Coronary artery (tissue), 2 donors: ENCODE measurements at places on chromosomes 3 and 15.

DNA sequence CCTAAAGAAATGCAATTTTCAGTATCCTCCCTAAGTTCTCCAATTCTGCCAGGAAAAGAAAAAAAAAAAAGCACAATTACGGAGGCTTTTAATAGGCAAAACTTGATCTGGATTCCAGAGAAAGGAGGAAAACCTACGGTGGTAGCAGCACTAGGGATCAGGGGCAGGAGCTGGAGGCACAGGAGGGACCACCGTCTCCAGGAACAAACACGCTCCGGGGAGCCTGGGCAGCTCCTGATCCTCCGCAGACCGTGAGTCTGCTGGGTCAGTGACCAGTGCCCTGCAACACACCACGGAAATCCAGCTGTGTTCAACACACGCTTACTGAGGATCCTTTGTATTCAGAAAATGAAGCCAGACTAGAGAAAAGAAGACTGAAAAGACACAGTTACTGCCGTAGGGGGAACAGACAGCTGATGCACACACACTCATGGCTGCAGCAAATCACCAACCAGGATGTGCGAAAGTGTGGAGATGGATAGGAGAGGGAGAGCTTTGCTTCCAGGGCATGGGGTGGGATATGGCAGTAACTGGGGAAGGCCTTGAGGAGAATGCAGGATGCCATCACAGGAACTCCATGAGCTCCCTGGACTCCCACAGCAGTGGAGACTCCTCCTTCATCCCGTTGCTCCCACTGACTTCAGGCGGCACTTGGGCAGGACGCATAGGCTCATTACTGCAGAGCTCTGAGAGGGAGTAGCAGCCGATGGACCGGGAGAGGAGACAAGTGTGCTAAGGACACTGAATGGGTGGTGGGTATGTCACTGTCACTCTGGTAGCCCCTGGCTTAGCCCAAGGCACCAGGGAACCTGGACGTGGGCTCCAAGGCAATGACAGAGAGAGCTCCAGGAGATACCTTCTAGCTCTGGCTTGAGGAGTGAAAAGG is 167.0 kb downstream of the ATP10A start:
- no peak for DNase-seq

DNA sequence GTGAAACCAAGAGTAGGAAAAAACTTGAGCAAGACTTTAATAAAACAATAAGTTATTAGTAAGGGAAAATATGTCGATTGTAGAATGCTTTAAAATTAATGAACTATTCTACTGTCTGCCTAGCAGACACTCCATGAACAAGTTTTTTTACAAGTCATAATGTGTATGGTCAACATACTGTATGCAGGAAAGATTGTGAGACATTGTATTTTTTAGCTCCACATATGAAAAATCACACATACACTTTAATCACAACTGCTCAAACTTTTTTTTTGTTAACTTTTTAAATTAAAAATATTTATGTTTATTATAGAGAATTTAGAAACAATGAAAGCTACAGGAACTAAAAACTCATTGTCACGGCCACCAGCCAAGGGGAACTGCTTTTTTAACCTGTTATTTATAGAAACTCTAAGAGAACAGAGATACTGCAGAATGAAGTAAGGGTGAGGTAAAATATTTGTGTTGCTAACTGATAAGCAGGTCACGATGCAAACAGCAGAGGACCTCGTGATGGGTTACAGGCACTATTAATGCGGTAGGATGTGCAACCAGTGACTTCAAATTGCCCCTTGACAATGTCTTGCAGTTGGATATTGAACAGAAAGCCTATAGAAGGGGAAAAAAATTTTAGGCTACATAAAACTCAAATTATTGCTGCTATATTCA is 53.0 kb downstream of the THSD4 start:
- DNase-seq: no peak

DNA sequence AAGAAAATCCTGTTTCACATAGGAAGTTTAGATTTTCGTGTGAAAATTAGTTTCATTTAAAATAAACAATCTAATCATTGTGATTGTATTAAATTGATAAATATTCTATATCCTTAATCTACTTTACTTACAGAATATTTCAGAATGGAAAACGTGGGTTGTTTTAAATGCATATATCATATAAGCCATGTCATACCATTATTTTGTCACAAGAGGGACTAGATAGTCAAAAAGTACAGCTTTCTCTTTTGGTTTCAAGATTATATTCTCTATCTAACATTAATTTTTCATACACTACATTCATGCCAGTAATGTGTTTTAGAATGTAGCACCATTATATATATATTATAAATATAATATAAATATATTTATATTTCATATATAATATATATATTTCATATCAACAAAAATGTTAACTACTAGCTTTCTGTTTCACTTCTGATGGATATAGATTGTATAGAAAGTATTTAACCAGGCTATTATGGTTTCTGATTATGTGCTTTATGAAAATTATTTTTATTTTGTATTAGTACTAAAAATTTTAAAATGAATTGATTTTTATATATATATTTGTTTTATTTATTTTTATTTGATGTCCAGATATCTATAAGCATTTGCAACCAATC is 45.3 kb downstream of the OSTN start:
- DNase-seq: no peak

DNA sequence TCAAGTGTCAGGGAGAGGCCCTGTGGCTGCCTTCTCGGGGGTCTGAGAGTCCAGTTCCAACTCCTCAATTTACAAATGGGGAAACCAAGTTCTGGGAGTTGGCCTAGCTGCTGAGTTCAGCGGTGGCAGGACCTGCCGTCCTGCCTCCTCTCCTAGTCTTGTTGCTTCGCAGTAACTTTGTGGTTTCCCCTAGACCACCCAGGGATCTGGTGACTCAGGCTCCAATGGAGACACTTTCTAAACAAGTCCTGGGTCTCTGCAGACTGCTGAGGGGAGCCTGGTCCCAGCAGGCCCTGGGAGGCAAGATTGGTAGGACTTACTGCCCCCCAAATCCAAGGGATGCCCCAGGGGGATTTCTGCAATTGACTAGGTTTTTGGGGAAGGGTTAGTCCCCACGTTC is 83.6 kb downstream of the SMAD6 start:
- DNase-seq: no peak

DNA sequence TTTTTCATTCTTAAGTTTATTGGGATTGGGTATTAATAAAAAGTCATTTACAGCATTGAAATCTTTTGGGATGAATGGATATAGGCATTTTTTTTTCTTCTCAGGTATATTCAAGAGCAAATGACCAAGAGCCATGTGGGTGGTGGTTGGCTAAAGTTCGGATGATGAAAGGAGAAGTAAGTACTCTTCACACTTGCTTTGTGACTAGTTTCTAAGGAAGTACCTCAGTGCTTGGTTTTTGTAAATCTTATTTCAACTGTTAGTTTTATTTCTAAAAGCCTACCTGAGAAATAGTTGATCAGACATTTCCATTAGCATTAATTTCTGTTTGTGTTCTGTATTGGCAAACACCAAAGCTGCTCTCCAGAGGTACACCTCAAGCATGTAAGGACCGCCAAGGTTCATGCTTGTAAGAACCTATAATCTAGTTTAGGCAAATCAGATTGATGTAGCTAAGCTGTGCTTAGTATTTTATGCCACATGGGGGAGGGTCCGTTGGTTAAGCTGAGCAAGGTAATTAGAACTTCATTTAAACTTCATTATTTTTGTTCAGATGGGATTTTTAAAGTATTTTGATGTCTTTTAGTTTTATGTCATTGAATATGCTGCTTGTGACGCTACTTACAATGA is 35.4 kb downstream of the FXR1 start:
- DNase-seq: no peak

GRCh38 chr15:20351448-20351971 is 190.1 kb downstream of the GOLGA6L6 start:
- DNase-seq: no peak

DNA sequence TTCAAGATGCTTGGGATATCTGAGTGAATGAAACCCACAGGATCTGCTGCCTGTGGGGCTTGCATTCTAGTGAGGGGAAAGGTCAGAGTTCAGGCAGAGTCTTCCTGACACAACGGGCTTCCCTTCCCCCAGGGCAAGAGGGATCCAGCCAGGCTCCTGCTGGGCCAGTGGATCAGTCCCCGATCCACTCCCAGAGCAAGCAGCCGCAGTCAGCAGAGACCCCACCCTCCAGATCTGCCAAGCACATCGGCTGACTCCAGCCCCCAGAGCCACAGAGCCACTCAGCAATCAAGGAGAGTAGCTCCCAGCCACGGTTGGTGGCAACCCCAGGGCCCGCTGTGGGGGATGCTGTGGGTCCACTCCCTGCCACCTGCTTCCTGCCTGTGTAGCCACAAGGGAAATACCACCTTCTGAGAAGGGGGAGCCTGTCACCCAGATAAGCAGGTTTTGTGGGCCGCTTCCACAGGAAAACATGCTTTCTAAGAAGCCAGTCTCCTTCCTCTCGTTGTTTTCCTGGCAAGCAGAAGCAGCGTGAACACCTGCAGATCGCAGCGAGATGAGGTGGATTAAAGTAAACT is 44.9 kb downstream of the CPN2 start:
- no peak for DNase-seq
